ENCODE measurements at places on chromosomes 12 and 14. TPM values are rescaled to one million over a fixed set of nuclear protein-coding genes. Genes with fewer than 3 reads are reported as not detected.

- H3K4me1 ChIP-seq: no peaks in the 10 kb centered on the region
- peak; percentile 37 for DNase-seq
- H3K27me3 ChIP-seq: no peaks in the 10 kb centered on the region
- H3K4me3 ChIP-seq: no peak overlapping the region
- H3K27ac ChIP-seq: peak overlapping the region; percentile 84
Observed at GRCh38 chr12:92502417-92503028, 200.3 kb upstream of the PLEKHG7 start.

DNA sequence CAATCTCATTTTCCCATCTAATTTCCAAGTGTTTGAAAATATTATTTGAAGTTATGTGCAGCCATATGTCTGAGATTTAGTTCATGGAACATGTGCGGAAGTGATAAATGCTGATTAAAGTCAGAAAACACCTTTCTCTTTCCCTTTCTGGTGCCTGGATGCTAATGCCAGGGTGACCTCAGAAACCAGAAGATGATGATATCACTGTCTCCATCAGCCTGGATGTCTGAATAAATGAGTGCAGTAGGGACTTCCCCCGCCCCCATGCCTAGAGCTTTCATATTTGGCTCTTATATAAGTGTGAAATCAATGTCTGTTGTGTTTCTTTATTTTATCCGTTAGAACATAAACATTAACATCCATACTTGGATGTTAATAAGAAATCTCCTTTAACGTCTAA, 261.9 kb upstream of the LRIG3 start:
- H3K27ac ChIP-seq: no peak overlapping the region
- no peaks in the 10 kb centered on the region for H3K27me3 ChIP-seq
- H3K4me1 ChIP-seq: no peaks in the 10 kb centered on the region
- no peaks in the 10 kb centered on the region for H3K36me3 ChIP-seq

DNA sequence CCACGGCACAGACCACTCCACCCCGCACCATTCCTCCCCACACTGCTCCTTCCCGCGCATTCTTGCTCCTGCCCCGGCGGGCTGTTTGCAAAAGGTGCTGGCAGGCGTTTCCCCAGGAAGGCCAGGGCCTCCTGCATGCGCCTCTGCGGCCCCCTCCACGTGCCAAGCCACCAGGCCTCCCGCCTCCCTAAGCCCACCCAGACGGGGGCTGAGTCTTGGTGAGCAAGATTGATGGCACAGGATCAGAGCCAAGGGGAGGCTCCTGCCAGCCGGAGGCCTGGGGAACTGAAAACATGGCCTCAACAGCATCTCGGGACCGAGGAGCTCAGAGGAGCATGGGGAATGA, 328.3 kb upstream of the DIO3 start:
- H3K27me3 ChIP-seq: no peaks in the 10 kb centered on the region
- H3K27ac ChIP-seq: no peak overlapping the region
- H3K36me3 ChIP-seq: no peaks in the 10 kb centered on the region
- no peak for DNase-seq

DNA sequence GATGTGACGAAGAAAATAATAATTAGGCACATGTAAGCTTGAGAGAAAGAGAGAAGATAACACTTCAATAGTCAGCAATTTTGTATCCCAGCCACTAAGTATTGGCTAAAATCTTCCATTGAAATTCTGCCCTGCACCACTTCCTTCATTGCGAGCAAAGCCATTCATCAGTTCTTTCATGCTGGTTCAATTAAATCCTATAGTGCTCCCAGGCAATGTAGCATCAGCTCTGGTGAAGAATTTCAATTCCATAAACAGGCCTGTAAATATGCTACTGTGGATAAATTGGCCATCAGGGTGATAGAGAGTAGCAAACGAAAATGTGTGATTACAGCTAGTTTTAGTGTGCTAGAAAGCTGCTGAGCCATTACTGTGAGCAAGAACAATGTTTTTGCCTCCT, 24.7 kb downstream of the RPL10L start:
- H3K27me3 ChIP-seq: no peaks in the 10 kb centered on the region
- no peak overlapping the region for H3K4me3 ChIP-seq
- no peaks in the 10 kb centered on the region for H3K36me3 ChIP-seq
- no peaks in the 10 kb centered on the region for H3K4me1 ChIP-seq
- no peak overlapping the region for H3K27ac ChIP-seq

DNA sequence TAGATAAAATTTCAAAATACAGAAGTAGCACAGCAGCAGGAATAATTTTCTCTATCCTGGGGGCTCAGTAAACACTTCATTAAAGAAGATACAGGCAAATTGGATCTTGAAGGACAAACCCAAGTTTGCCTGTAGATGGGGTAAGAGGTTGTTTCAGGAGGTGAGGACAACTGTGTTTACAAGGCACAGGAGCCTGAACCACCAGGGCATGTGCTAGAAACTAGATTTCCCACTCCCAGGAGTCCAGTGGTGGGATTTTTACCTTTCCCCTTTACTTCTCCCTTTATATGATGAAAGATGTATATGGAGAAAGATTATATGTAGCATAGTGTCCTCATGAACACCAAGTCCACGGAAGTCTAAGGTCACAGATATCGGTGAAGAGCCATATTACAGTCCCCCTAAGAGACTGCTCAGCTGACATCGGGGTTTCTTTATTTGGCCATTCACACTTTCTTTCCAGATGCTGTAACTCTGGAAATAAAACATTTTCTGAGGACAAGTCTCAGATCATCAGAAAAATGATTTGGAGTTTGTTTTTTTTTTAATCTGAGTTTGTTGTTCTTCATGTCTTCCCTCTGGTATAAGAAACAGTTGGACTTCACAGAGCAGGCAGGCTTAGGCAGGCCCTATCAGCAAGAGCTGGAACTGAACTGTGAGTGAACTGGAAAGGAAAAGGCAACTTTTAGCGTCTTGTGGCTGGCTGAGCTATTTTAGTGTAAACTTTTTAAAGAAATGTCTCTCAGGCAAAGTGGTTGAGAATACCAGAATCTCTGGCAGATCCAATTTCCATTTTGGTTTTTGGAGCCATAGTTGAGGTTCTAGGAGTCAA, 8.0 kb upstream of the EVL start:
- peak overlapping the region; percentile 43 for H3K27ac ChIP-seq
- H3K27me3 ChIP-seq: no peaks in the 10 kb centered on the region
- no peak for DNase-seq
- no peak overlapping the region for H3K4me3 ChIP-seq
- no peaks in the 10 kb centered on the region for H3K36me3 ChIP-seq

DNA sequence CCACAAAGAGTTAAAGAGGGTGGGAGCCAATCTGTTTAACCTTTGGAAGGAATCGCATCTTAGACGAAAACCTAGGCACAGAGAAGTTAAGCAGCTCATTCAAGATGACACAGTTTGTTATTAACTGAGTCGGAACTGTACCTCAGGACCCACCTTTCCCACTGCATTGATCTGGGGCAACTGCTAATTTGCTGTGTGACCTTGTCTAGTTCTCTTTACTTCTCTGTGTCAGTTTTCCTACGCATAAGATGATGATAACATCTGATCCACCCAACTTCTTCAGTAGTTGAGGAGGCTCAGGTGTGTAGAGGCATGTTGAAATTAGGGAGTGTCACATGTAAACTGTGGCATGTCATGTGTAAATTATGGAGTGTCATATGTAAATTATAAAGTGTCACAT, 186.2 kb downstream of the ZFP36L1 start:
- no peak for DNase-seq
- no peaks in the 10 kb centered on the region for H3K36me3 ChIP-seq
- no peak overlapping the region for H3K4me3 ChIP-seq
- no peaks in the 10 kb centered on the region for H3K27me3 ChIP-seq

- no peaks in the 10 kb centered on the region for H3K27me3 ChIP-seq
- H3K36me3 ChIP-seq: no peaks in the 10 kb centered on the region
- H3K4me3 ChIP-seq: no peak overlapping the region
- H3K4me1 ChIP-seq: peaks cover 10% of the 10 kb centered on the region
- no peak for DNase-seq
- peak overlapping the region; percentile 8 for H3K27ac ChIP-seq
Observed at GRCh38 chr14:63496837-63497400, 46.3 kb downstream of the PPP2R5E start.

GRCh38 chr14:26611259-26611658, 13.4 kb upstream of the NOVA1 start:
- H3K4me1 ChIP-seq: no peaks in the 10 kb centered on the region
- no peaks in the 10 kb centered on the region for H3K36me3 ChIP-seq
- H3K27me3 ChIP-seq: no peaks in the 10 kb centered on the region
- no peak overlapping the region for H3K27ac ChIP-seq

- no peaks in the 10 kb centered on the region for H3K27me3 ChIP-seq
- H3K4me3 ChIP-seq: no peak overlapping the region
- no peaks in the 10 kb centered on the region for H3K4me1 ChIP-seq
- no peak for DNase-seq
- no peak overlapping the region for H3K27ac ChIP-seq
Observed at GRCh38 chr12:25005376-25005775, 56.5 kb upstream of the BCAT1 start.

DNA sequence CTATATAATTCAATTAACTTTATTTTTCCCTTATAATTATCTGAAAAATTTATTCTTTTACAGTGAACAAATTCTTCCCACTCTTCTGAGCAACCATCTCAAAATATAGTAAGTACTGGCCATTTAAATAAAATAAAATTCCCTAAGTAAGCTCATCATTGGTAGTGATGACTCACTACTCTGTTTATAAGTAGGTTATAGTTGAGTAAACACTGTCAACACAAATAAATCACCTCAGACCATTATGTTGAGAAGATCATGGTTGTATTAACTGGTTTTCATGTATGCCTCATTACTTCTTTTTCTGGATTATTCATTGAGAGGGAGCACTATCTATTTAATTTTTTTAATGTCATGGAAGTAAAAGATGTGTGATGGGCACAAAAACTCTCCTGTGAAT, 220.5 kb downstream of the SEC23A start:
- H3K27me3 ChIP-seq: no peaks in the 10 kb centered on the region
- no peak overlapping the region for H3K4me3 ChIP-seq
- peaks cover 5% of the 10 kb centered on the region for H3K4me1 ChIP-seq

DNA sequence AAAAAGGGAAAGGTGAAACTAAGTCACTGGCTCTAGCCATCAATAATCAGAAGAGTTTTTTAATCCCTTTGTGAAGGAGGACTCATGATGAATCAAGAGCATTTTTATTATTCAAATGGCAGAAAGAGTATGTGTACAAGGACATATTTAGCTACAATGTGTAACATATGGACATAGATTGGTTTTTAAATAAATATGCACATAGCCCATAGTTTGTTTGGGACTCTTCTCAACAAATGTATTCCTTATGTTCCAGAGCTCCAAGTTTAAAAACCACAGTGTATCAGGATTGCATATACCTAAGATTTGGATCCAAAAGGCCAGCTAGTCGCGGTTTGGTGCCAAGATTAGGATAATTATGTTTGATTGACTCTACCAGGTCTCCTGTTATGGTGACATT, 104.2 kb downstream of the C12orf50 start:
- H3K27me3 ChIP-seq: no peaks in the 10 kb centered on the region
- H3K27ac ChIP-seq: no peak overlapping the region
- no peak for DNase-seq
- no peaks in the 10 kb centered on the region for H3K4me1 ChIP-seq
- H3K4me3 ChIP-seq: no peak overlapping the region

DNA sequence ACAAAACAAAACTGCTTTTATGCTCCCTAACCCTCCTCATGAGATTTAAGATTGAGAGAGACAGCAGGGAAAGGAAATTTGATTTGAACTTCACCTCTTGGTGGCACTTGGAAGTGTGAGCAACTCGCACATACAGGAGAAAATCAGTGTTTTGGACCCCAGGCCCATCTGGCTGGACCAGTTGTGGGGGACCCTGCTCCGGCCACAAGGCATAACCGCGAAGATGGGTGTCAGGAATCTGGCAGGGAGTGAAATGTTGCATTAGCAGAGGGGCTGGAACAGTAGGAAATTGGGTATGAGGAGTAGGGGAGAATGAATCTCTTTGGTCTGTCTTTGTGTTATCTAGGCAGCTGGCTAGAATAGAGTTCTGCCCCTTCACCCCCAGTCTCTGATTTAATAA, 1.2 kb downstream of the CIROP start:
- no peaks in the 10 kb centered on the region for H3K4me1 ChIP-seq
- H3K27ac ChIP-seq: no peak overlapping the region
- no peak overlapping the region for H3K4me3 ChIP-seq
- DNase-seq: no peak
- H3K27me3 ChIP-seq: no peaks in the 10 kb centered on the region
- peaks cover 10% of the 10 kb centered on the region for H3K36me3 ChIP-seq

GRCh38 chr14:69667938-69668335, 56.5 kb downstream of the SUSD6 start:
- peaks cover 52% of the 10 kb centered on the region for H3K4me1 ChIP-seq
- H3K27ac ChIP-seq: no peak overlapping the region
- H3K27me3 ChIP-seq: no peaks in the 10 kb centered on the region
- H3K4me3 ChIP-seq: no peak overlapping the region
- no peaks in the 10 kb centered on the region for H3K36me3 ChIP-seq

- H3K27me3 ChIP-seq: no peaks in the 10 kb centered on the region
- peak overlapping the region; percentile 79 for H3K27ac ChIP-seq
- no peaks in the 10 kb centered on the region for H3K4me1 ChIP-seq
- no peak for DNase-seq
- H3K36me3 ChIP-seq: no peaks in the 10 kb centered on the region
Observed at GRCh38 chr12:6914947-6915788, 788 bp downstream of the ENO2 start.

- peak; percentile 27 for DNase-seq
- peaks cover 20% of the 10 kb centered on the region for H3K4me1 ChIP-seq
- H3K27ac ChIP-seq: peak overlapping the region; percentile 58
- H3K4me3 ChIP-seq: no peak overlapping the region
- no peaks in the 10 kb centered on the region for H3K36me3 ChIP-seq
Observed at GRCh38 chr12:110253176-110253575, 27.9 kb upstream of the ATP2A2 start.

GRCh38 chr14:33461036-33461435, 489.8 kb downstream of the EGLN3 start:
- no peak overlapping the region for H3K4me3 ChIP-seq
- DNase-seq: no peak
- no peaks in the 10 kb centered on the region for H3K4me1 ChIP-seq
- H3K36me3 ChIP-seq: no peaks in the 10 kb centered on the region

DNA sequence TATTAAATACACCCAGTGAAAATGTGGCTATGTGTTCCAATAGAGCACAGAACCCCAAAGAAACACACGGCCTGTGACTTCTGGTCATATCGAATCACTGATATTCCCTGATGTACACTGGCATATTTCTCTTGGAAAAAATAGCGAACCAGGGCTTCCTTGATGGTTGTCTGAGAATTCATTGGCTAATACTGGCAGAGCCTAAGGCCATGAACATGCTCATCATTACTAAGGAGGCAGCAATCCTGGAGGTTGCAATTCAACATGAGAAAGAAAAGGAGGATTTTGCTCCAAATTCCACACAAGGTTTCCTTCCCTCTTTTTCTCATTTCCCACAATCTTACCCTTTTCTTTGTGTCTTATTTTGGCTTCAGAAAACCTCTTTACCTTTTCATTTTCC, 212.9 kb upstream of the HMGA2 start:
- no peak for DNase-seq
- H3K27me3 ChIP-seq: no peaks in the 10 kb centered on the region
- H3K4me1 ChIP-seq: no peaks in the 10 kb centered on the region
- H3K27ac ChIP-seq: no peak overlapping the region
- H3K36me3 ChIP-seq: no peaks in the 10 kb centered on the region

- no peak for DNase-seq
- H3K27ac ChIP-seq: no peak overlapping the region
- peaks cover 62% of the 10 kb centered on the region for H3K36me3 ChIP-seq
Observed at GRCh38 chr12:100044266-100044665, 59.5 kb upstream of the ANKS1B start.

- no peaks in the 10 kb centered on the region for H3K36me3 ChIP-seq
- H3K4me3 ChIP-seq: no peak overlapping the region
- peaks cover 97% of the 10 kb centered on the region for H3K27me3 ChIP-seq
- H3K27ac ChIP-seq: no peak overlapping the region
Observed at GRCh38 chr12:114691763-114692185, 7.8 kb upstream of the TBX3 start.

Gene MBIP
- 30.8 TPM for total RNA-seq

Gene KSR2
- total RNA-seq: not detected

Gene CD163L1
- 2.0 TPM for total RNA-seq

Gene PLCZ1
- not detected for total RNA-seq

Gene EPYC
- not detected for total RNA-seq

Gene KRT74
- not detected for total RNA-seq

All from tibial nerve (tissue), 4 donors.